ENCODE measurements at places on chromosomes 4 and X.

GRCh38 chr4:113212613-113213012 lies 163.2 kb downstream of the ANK2 start:
- H3K27me3 ChIP-seq, result no peaks in the 10 kb centered on the region
- no peak overlapping the region for H3K4me3 ChIP-seq
- DNase-seq, result no peak
- no peaks in the 10 kb centered on the region for H3K4me1 ChIP-seq
- no peak overlapping the region for H3K27ac ChIP-seq
- H3K36me3 ChIP-seq, result no peaks in the 10 kb centered on the region

GRCh38 chr4:121594796-121595526 lies 101.8 kb downstream of the ANXA5 start:
- H3K4me1 ChIP-seq, result no peaks in the 10 kb centered on the region
- no peak overlapping the region for H3K4me3 ChIP-seq
- H3K36me3 ChIP-seq, result no peaks in the 10 kb centered on the region
- DNase-seq, result no peak
- no peak overlapping the region for H3K27ac ChIP-seq
- no peaks in the 10 kb centered on the region for H3K27me3 ChIP-seq

- H3K4me3 ChIP-seq, result no peak overlapping the region
- no peaks in the 10 kb centered on the region for H3K27me3 ChIP-seq
- H3K4me1 ChIP-seq, result no peaks in the 10 kb centered on the region
Measured at GRCh38 chr4:158314756-158315487, 104.6 kb downstream of the TMEM144 start.

DNA sequence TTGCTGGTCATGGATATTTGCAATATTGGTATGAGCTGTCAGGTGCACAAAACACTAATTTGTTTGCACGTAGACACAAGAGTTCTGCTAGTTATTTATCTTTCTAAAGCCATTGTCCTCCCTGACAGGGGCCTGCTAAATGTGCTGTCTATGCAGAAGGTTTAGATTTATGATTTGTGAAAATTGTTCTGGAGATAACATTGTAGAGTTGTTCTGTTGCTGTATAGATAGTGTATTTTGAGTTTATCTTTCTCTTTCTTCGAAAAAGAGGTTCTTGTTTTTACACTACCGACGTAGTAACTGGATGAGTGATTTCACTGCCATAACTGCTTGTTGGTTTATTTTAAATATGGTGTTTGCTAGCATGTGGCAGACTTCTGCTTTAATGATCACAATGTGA lies 28.5 kb upstream of the FGG start:
- no peaks in the 10 kb centered on the region for H3K27me3 ChIP-seq
- H3K4me3 ChIP-seq, result no peak overlapping the region
- DNase-seq, result no peak
- H3K4me1 ChIP-seq, result no peaks in the 10 kb centered on the region

- no peaks in the 10 kb centered on the region for H3K4me1 ChIP-seq
- no peaks in the 10 kb centered on the region for H3K27me3 ChIP-seq
- H3K4me3 ChIP-seq, result no peak overlapping the region
- no peaks in the 10 kb centered on the region for H3K36me3 ChIP-seq
- H3K27ac ChIP-seq, result no peak overlapping the region
Measured at GRCh38 chrX:96004386-96004785, 680.3 kb upstream of the DIAPH2 start.

DNA sequence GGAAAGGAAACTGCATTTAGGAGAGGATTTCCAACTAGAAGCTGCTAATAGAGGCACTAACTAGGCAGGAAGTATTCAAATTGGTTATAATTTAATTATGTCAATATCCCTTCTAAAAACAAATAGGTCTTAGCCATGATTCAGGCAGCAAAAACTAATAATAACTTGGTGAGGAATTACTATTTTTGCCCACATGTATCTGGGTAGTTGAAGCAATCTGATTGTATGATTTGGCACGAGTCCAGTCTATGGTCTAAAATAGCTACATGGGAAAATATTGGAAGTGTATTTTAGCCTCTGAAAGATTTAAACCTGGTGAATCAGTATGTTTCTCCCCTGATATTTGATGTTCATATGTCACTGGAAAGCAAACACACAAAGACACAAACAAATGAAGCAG lies 62.2 kb downstream of the MFAP3L start:
- no peaks in the 10 kb centered on the region for H3K36me3 ChIP-seq
- no peaks in the 10 kb centered on the region for H3K27me3 ChIP-seq
- DNase-seq, result no peak
- no peak overlapping the region for H3K27ac ChIP-seq
- H3K4me1 ChIP-seq, result no peaks in the 10 kb centered on the region
- no peak overlapping the region for H3K4me3 ChIP-seq

DNA sequence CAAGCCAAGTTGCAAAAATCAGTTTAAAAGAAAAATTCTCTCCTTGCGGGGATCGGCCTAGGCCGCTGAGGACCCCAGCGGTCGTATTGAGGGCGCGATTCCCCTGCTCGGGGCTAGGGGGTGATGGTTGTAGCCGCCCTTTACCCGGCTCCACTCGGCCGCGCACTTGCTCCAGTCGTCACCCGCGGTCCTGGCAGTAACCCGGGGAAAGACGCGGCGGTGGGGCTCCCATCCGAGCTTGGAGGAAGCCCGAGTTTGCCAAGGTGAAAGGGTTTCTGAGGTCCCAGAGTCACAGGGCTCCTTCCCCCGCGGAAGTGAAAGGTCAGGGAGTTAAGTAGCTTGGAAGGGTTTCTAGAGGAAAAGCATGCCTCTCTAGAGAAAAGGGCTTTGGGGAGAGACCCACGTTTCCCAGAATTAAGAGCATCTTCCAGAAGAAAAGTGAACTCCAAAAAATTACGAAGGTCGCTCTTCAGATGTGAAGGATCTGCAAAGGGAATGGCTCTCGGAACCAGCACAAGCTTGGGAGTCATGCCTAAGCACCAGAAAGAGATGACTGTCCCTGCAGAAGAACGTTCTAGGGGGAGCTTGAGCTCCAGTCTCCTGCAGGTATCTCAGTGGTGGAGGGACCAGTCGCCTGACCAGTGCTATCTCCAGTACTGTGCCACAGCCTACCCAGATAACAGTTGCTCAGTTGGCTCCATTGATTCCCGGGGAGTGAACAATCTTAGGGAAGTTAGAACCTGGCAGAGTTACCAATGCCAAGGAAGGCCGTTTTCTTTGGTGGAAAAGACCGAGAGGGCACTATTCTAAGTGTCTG lies 875 bp downstream of the LAP3 start:
- no peaks in the 10 kb centered on the region for H3K27me3 ChIP-seq
- H3K36me3 ChIP-seq, result no peaks in the 10 kb centered on the region
- H3K4me3 ChIP-seq, result peak overlapping the region; percentile 95

GRCh38 chr4:39820186-39820585 lies 122.2 kb downstream of the UBE2K start:
- H3K27ac ChIP-seq, result no peak overlapping the region
- no peaks in the 10 kb centered on the region for H3K4me1 ChIP-seq
- no peak for DNase-seq
- H3K4me3 ChIP-seq, result no peak overlapping the region
- H3K36me3 ChIP-seq, result no peaks in the 10 kb centered on the region

DNA sequence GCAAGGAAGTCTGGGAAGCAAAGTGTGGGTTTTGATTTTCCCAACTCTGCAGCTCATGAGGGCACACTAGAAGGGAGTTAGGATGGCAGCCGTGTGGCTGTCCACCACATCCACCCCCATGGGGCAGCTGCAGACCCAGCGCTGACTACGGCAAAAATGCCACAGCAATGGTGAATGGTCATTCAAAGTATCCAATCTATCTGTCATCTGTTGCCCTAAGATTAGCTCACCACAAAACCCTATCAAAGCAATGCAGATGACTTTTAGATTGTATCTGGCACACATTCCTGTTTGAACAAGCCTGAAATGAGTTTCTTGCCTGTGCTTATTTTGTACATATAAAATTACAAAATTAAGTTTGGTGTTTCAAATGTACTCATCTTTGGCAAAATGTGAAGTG lies 29.7 kb upstream of the HPSE start:
- no peak overlapping the region for H3K4me3 ChIP-seq
- no peaks in the 10 kb centered on the region for H3K27me3 ChIP-seq
- no peaks in the 10 kb centered on the region for H3K36me3 ChIP-seq
- no peak for DNase-seq

DNA sequence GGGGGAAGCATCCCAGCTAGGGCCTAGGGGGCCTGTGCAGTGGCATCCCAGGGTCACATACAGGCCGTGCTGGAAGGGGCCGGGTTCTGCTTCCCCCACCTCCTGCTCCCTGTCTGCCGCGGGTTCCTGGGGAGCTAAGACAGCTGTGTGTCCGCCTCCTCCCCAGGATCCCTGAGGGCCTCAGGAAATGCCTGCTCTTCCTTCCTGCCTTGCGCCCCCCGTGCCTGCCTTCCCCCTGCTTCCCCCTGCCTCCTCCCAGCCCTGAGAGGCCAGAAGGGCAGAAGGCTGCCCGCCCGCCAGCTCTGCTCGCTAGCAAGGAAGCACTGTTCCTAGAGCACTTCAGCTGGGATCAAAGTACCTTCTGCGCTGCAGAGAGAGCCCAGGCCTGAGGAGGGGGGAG lies 2.9 kb upstream of the BGN start:
- H3K4me1 ChIP-seq, result peaks cover 7% of the 10 kb centered on the region
- peak overlapping the region; percentile 21 for H3K27ac ChIP-seq
- H3K27me3 ChIP-seq, result no peaks in the 10 kb centered on the region
- no peak overlapping the region for H3K4me3 ChIP-seq
- no peaks in the 10 kb centered on the region for H3K36me3 ChIP-seq

DNA sequence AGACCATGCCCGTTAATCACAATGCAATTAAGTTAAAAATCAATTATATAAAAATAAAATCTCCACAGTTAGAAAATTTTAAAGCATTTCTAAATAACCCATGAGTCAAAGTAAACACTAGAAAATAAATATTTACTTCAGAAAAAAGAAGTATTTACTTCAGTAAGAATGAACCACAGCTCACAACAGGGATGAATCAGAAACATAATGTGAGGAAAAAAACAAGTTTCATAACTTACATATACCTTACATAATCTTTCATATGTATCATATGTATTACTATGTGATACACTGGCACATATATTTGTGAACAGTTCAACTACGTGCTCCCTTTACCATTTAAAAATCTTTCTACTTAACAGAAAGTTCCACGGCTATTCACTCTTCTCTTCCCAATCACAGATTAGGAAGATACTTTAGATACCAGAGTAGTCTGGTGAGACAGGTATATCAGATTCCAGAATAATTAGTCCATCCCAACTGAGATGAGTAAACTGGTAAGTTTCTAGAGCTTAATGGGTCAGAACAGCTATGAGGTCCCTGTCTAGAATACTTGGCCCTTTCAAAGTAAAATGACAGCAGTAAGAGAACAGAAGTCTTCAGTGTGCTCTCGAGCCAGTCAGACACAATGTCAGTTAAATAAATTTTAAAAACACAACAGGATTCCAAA lies 70.3 kb downstream of the SH3RF1 start:
- no peak for DNase-seq
- no peak overlapping the region for H3K4me3 ChIP-seq
- H3K4me1 ChIP-seq, result no peaks in the 10 kb centered on the region
- no peaks in the 10 kb centered on the region for H3K36me3 ChIP-seq
- H3K27ac ChIP-seq, result no peak overlapping the region

DNA sequence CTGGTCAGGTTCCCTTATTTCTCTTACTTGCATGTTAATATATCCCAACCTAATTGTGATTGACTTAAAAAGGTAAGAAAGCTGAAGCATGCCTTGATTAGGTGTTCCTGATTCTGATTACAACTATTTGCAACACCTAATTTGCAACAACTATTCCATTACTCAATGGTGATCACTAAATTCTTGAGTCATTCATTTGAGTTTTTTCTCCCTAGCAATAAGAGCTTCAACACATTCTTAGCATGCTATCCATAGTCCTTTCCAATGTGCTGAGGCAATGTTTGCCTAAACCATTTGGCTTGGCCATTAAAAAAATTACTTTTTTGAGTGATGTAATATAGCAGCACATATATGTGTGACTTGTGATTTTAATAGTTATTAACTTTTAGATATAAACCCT lies 851.4 kb downstream of the TRAM1L1 start:
- H3K27ac ChIP-seq, result no peak overlapping the region
- H3K36me3 ChIP-seq, result no peaks in the 10 kb centered on the region
- no peak for DNase-seq
- no peaks in the 10 kb centered on the region for H3K4me1 ChIP-seq

DNA sequence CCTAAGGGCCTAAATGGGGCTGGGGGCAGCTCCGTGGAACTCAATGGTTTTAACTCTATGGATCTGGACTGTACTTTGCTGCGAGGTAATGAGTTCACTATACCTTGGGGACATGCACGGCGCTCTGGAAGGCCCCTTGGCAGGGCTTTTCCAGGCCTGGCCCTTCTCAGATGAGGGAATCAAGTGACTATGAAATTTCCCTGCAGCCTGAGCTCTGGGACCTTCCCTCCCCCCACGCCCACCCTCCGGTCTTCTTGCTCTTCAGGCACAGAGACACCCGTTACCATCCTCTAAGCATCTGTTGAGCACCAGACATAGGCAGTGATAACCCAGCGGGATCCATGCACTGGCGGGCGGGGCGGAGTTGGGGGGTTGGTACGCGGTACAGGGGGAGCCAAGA lies 109.2 kb downstream of the PSAPL1 start:
- no peaks in the 10 kb centered on the region for H3K36me3 ChIP-seq
- H3K27ac ChIP-seq, result no peak overlapping the region
- H3K4me1 ChIP-seq, result no peaks in the 10 kb centered on the region
- H3K4me3 ChIP-seq, result no peak overlapping the region

DNA sequence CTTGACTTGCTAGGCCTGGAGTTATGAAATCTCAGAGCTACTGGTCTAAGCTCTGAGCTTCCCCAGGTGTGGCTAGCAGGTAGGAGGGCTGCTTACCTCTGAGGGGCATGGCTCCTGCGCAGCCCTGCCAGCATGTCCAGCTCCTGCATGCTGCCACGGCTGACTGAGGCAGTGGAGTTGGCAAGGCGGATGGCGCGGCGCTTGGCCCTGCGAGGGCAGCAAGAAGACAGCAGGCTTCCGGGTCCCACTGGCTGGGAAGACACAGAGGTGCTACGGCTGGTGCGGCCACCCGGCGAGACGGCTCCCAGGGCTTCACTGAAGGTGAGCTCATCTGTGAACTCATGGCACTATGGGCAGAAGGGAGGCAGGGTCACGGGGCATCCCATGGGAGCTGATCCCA lies 5.7 kb downstream of the KCND1 start:
- H3K4me3 ChIP-seq, result no peak overlapping the region
- no peaks in the 10 kb centered on the region for H3K4me1 ChIP-seq
- no peaks in the 10 kb centered on the region for H3K27me3 ChIP-seq
- no peak overlapping the region for H3K27ac ChIP-seq

- no peaks in the 10 kb centered on the region for H3K27me3 ChIP-seq
- H3K4me3 ChIP-seq, result no peak overlapping the region
- no peak overlapping the region for H3K27ac ChIP-seq
- DNase-seq, result no peak
- no peaks in the 10 kb centered on the region for H3K4me1 ChIP-seq
Measured at GRCh38 chr4:56511098-56511497, 5.5 kb downstream of the ARL9 start.
